ENCODE measurements at places on chromosomes 7 and 10.
A peak's percentile ranks its signal among the peaks of the same experiment; 100 is the strongest.

GRCh38 chr10:72030762-72031543 is 57.4 kb downstream of the SPOCK2 start:
- DNase-seq = no peak

GRCh38 chr10:63758080-63758479 is 236.9 kb downstream of the REEP3 start:
- no peak for DNase-seq

GRCh38 chr7:74464931-74465886 is 11.5 kb downstream of the GTF2IRD1 start:
- no peak for DNase-seq

DNA sequence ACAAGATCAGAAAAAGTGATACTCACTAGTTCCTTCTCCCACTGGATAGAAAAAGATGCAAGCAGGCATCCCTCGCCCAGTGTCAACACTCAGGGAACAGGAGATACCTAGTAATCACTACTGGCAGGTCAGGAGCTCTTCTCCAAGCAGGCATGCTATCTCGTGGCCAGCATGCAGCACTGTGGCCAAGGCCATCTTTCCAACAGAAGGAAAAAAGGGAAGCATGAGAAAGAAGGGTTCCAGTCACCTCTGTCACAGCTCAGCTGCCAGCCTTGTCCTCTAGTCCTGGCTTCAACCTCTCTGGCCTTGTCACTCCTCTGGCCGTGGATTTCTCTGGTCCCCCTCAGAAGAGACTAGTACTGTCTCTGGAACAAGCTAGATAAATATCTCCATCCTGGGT is 45.3 kb downstream of the DLG5 start:
- DNase-seq = no peak

GRCh38 chr7:154649434-154649833 is 353.5 kb downstream of the PAXIP1 start:
- DNase-seq = no peak

DNA sequence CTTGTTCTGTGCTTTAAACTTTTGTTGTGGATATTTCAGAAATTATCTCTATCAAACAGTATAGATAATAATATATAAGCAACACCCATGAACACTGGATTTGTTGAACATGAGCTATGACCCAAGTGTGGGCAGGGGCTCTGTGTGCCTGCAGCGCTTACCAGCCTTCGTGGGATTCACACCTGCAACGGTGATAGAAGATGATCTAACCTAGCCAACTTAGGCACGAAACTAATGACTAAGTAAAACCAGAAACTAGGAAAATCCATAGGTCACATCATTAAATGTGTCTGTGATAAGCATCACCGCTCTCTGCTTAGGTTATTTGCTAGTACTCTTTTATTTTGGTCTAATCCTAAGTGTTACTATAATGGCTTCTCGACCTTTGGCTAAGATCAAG is 18.0 kb downstream of the SPAG6 start:
- DNase-seq = no peak

DNA sequence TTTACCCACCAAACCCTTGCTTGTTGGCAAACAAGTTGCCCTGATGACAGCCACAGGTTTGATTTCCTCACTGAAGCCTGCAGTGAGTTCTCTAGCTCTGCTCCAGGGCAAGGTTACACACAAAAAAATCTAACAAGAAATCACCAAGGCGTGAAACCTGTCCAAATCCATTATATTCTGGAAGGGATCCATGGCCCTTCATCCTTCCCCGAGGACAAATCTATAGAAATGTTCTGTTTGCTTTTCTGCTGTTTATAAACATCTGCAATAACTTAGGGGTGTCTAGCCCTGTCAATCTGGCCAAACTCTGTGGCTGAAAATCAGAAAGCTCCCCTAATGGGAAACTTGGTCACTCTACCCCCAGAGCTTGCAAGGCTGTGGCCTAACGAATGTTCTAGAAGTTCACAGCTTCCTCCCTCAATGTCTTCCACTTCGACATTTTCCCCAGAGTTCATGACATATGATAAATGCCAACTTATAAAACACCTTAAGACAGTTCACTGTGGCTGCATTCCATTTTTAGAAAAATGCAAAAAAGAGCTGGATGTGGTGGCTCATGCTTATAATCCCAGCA is 164.5 kb downstream of the PRPF18 start:
- no peak for DNase-seq

DNA sequence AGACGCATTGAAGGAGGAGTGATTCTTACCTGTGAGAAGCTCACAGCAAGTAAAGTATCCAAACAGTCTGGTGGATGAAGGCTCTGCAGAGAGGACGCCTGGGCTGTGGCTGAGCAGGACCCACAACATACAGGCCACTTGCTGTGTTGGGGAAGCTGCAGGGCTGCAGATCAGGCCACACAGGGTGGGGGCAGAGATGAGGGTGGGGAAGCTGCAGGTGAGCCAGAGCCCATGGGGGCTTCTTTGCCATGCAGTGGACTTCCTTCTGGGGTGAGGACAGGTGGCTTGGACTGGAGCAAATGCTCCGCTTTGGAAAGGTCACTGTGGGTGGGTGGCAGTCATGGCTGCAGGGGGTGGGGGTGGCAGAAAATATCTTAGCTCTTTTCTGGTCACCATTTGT is 214.8 kb downstream of the GLRX3 start:
- DNase-seq = no peak

- no peak for DNase-seq
Observed at GRCh38 chr10:14050598-14050997, 280.1 kb downstream of the FRMD4A start.

GRCh38 chr10:33617381-33618080 is 283.1 kb upstream of the NRP1 start:
- no peak for DNase-seq

DNA sequence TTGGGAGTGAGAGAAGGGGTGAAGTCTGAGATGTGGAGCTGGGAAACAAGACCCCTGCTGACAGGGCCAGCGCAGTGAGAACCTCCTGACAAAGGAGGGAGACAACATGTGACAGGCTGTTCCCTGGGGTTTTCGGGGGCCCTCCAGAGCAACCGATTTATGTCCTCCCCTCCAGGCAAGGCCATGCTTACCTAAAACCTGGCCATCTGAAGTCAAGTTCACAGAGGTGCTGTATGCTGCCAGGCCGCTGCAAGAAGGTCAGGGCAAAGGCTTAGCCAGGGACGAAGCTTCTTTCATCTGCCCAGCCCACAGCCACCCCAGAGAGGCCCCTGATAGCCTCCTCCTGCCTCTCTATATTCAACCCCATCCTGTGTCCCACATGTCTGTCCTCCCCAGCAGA is 20.6 kb downstream of the NPC1L1 start:
- DNase-seq = no peak

DNA sequence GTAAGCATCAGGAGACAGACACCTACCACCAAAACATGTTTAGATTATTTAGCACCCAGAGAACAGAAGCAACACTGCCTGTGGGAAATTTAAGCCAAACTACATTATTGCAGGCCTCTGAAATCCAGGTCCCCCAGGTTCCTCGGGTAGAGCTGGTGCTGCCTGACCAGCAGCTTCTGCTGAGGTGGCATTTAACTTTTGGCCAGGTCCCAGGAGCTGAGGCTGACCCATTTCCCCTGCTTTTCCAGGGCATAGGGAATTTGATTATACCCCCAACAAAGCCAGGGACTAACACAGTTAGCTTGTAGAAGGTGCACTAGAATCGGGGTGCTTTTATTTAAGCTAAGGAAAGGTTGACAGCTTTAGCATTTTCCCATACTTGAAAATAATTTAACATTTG is 4.7 kb downstream of the LRRC4 start:
- no peak for DNase-seq

GRCh38 chr7:47277321-47277781 is 304.6 kb downstream of the TNS3 start:
- DNase-seq = no peak

DNA sequence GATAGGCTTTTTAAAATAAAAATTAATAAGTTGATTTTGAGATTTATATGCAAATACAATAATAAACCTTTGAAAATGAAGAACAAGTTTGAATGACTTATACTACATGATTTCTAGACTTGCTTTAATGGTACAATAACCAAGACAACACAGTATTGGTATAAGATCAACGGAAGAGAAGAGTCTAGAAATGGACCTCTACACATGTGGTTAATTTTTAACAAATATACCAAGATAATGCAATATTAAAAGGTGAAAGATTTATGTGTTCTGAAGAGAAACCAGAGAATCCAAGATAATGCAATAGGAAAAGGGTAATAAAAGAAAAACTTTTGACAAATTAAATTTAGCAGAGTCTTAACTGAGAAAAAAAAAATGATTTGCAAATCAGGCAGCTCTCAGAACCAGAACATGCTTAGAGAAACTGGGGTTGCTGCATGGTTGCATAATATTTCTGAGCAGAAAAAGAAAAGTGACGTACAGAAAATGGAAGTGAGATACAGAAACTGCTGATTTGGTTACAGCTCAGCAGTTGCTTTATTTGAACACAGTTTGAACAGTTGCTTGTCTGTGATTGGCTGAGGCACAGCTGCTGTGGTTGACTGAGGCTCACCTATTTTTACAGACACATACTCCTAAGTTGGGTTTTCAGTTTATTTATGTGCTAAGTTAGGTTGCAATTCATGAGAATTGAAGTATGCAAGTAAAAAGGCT is 365.9 kb downstream of the CRPPA start:
- DNase-seq = no peak

- DNase-seq = peak; percentile 48
Observed at GRCh38 chr10:63465293-63466143, at the start of gene JMJD1C. JMJD1C (minus strand) TSS chr10:63465977; CDS start chr10:63465662, 315 bp downstream.

DNA sequence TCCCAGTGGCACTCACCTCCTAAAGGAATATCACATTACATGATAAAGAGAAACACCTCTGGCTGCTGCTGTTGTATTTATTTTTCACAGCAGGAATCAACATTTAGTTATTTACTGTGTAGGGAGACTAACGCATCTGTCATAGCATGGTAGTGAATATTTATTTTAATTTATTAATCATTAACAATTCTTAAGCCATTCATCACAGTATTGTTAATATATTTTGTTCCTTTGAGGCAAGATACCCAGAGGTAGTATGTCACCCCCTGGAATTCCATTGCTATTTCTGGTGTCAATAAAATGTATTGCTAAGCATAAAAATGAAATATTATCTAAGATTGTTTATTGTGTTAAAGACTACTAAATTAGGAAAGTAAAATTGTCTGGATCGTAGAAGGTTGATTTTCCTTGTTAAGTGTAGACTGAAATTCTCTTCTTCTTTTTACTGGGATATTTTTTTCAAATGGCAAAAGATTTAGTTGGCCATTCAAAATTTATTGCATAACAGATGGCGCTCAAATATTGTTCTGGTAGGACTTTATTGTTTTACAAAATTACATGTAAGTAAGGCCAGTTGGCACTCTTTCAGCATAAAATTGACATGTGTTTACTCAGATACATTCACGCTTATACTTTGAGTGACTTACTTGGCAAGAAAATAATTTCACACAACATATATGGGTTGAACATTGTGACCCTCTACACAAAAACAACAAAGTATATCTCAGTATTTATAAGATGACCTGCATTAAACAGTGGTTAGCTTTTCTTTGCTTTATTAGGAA is 1358.7 kb upstream of the SORCS1 start:
- no peak for DNase-seq

GRCh38 chr10:100744136-100744986 is 1.0 kb upstream of the PAX2 start:
- no peak for DNase-seq

DNA sequence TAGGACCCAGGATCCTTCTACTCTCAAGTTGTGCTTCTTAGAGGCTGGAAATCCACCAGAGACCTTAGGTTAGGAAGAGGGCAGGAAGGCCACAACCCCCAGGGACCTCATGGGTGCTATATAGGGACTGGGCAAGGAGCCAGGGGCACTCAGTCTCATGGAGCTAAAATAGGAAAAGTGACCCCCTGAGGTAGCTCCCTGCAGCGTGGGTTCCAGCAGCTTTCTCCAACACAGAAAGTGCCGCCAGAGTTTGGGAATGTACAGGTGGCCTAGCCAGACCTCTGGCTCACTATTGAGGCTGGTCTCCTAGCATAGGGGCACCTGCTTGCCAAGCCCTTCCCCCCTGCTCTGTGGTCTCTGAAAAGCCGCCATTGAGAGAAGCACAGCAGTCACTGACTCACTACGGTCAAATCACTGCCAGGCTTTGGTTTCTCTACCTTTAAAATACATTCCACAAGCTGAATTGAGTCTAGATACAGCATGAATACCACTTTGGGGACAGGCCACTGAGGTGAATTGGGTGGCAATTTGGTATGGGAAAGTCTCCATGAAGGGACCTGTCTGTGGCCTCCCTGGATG is 333.2 kb upstream of the PODXL start:
- DNase-seq = no peak

DNA sequence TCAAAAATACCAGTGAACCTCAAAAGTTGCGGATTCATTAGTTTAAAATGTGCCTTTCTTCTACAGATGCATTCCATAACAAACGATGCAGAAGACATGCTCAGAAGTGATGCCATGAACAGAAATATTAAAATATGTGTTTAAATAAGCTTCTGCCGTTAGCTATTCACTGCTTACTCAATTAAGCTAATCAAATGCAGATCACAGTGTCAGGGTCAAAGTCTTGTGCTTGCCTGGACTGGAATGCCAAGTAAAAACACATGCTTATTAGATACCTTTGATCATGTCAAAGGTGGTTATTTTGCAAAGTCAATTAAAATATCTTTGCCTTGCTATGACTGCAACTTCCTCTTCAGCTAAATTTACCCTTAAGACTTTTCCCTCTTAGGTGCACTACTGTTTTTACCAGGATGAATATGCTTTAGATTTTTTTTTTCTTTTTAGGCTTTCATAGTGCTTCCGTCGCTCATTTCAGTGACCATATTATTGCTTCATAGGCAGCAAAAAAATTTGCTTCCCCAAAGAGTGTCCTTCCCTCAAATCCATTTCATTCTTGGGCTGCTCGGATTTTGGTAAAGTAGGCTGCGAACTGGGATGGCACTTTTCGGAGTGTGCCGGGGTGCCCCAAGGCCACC is 905 bp downstream of the ASB13 start:
- DNase-seq = no peak

- DNase-seq = no peak
Observed at GRCh38 chr10:29033311-29033940, 255.4 kb upstream of the LYZL1 start.

DNA sequence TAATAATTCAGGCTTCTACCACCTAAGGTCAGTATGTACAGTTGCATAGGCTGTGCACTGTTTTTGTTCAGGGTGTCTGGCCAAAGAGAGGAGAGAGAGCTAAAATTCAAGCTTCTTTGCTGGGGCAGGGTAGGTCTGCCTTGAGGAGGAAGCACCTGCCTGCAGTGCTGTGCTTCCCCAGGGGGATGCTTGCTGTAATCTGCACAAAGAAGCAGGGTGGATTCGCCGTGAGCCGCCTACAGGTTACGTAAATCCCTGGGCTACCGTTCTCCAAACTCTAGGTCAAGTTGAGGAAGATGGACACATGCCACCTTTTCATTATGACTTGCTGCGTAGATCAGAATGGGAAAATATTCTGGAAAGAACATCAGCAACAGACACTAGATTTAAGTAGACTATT is 543.3 kb downstream of the TNS3 start:
- DNase-seq = no peak

- no peak for DNase-seq
Observed at GRCh38 chr7:44398511-44398911, 73.1 kb upstream of the CAMK2B start.

GRCh38 chr7:81114633-81115032 is 195.8 kb upstream of the SEMA3C start:
- no peak for DNase-seq

All from NCI-H524 (cell line).